PC-9 (cell line): ENCODE measurements at places on chromosomes 7 and 10.

DNA sequence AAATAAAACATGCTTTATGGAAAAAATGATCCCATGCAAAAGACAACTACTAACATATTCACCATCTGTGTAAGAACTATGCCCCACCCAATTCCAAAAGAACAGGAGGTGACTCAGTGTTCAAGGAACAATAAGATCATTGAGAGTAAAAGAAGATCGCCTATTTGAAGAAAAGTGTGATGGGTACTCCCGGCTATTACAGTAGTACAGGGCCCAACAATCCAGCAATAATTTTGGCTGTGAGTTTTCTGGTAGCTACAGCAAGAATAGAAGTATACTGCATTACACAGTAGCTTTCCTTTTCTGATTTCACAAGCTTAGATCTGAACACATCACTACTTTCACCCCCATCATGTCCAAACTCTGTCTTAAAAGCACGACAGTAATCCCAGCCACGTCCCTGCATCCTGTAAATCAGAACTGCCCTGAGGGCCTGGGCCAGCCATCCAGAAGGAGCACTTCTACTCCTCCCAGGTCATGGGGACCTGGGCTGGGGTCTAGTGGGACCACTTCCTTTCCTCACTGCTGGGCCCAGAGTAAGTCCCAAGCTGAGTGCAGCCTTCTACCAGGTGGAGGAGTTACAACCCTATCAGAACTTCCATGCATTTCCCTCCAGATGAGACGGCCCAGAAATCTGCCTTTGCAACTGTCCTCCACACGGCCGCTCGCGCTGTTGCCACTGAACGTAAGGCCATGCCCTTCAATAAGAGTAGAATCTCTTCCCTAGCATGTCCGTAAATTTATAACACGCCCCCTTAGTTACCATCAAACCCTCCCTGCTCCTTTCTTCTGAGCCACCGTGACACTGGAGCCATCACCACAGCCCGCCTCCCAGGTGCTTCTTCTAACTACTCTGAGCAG is 7.9 kb downstream of the ESYT2 start:
- no peaks in the 10 kb centered on the region for H3K27me3 ChIP-seq
- peak overlapping the region; percentile 95 for H3K27ac ChIP-seq
- H3K4me1 ChIP-seq, result peaks cover 85% of the 10 kb centered on the region
- H3K36me3 ChIP-seq, result peaks cover 6% of the 10 kb centered on the region

DNA sequence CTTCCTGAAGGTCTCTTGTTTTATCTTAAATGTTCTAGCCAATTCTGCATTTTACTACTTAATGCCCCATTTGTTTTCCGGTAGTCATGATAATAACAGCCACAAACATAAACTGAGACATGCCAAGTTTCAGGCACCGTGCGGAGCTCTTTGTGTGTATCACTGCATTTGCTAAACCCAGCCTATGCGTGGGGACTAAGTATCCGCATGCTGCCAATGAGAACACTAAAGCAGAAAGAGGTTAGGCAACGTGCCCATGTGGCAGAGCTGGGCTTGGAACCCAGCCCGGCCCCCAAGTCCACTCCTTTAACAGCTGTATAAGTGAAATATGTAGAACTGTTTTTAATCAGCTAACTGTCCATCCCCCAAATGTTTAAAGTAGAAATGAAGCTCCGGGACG is 54.1 kb downstream of the SLIT1 start:
- peaks cover 42% of the 10 kb centered on the region for H3K27me3 ChIP-seq
- no peak overlapping the region for H3K4me3 ChIP-seq
- no peaks in the 10 kb centered on the region for H3K36me3 ChIP-seq

DNA sequence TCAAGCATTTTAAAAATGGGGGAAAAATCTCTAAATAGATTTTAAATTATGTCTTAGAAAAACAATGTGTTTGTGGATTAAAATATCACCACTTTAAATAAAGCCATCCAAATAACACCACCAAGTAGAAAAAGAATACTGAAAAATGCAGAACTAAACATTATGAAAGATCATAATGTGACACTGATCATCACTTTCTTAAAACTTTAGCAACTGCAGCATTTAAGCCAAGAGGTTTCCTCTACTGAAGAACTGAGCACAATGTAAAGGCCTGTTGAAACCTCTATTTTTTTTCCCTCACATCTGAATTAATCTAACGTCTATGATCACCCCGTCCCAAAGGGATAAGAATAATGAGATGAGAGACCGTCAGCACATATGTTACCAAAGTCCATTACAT is 18.6 kb downstream of the MINDY3 start:
- H3K4me1 ChIP-seq, result no peaks in the 10 kb centered on the region

- H3K4me1 ChIP-seq, result no peaks in the 10 kb centered on the region
- H3K27ac ChIP-seq, result no peak overlapping the region
- H3K27me3 ChIP-seq, result no peaks in the 10 kb centered on the region
- no peak for DNase-seq
- no peaks in the 10 kb centered on the region for H3K36me3 ChIP-seq
Observed at GRCh38 chr7:73966062-73966940, 61.7 kb upstream of the ELN start.

DNA sequence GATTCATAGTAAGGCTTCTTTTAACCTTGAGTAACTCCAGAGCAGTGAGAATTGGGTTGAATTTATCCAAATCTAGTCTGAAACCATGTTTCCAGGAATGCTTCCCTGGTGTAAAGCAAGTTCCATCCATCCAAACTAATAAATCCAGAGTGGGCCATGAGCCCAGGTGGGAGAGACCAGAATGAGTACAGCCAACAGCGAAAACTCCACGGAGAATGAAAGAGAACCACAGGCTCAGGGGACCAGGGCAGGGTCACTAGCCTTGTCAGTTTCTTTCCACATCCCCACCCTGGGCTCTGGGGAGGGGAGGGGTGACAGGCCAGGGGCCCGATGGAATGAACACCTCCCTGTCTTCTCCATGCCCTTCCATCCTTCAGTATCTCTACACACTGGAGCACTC is 180.1 kb downstream of the NEURL1 start:
- no peak overlapping the region for H3K27ac ChIP-seq
- H3K4me3 ChIP-seq, result no peak overlapping the region
- H3K36me3 ChIP-seq, result no peaks in the 10 kb centered on the region

GRCh38 chr10:114073395-114074186 is 29.9 kb downstream of the ADRB1 start:
- H3K36me3 ChIP-seq, result no peaks in the 10 kb centered on the region
- no peak overlapping the region for H3K27ac ChIP-seq
- no peak for DNase-seq
- H3K27me3 ChIP-seq, result no peaks in the 10 kb centered on the region

DNA sequence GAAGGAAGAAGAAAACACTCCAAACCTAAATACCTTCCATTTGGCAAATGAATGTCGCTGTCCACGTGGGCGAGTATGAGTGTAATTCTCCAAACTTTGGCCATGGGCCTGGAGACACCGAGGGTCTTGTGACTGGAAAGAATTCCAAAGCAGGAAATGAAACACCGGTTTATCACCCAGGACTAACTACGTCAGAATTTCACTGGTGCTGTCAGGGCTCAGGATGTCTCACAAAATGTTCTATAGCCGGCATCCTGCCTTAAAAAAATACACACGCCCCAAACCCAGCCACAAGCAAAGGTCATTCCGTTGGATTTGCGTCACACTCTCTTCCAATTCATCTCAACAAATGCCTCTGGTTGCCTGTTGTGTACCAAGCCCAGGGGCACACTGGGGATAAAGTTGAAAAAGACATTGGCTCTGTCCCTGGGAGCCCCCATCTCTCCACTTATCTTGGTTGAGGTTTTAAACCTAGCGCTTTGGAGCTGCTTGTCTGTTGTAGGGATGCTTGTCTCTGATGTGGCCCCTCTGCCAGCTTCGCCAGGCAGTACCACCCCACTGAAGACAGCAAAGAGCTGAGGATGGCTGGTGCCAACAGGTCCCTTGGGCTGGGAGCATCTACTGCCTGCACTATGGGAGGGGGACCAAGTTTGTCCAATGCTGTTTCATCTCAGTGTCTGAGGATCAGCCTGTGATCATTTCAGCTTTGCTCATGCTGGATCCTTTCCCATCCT is 31.2 kb downstream of the GSTO2 start:
- H3K4me1 ChIP-seq, result peaks cover 10% of the 10 kb centered on the region
- DNase-seq, result no peak
- H3K27ac ChIP-seq, result no peak overlapping the region

DNA sequence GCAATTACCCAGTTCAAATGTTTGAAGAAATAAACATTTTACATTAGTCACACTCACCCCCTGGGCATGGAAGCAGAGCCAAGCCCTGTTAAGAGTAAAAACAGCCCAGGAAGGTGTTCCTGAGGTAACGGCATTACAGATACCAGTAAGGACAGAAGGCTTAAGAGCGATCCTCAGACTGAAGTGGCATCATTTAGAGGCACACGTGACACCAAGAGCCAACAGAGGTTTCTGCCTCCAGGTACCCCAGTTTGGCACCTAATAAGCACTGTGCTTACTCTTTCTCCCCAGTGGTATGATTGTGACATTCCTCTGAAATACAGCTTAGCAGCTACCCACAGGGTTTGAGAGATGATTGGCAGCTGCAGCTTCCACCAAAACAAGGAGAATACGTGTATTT is 17.2 kb downstream of the MMS19 start:
- H3K27ac ChIP-seq, result peak overlapping the region; percentile 32; the same call in 1 of the 2 replicates
- H3K36me3 ChIP-seq, result no peaks in the 10 kb centered on the region
- H3K27me3 ChIP-seq, result no peaks in the 10 kb centered on the region

DNA sequence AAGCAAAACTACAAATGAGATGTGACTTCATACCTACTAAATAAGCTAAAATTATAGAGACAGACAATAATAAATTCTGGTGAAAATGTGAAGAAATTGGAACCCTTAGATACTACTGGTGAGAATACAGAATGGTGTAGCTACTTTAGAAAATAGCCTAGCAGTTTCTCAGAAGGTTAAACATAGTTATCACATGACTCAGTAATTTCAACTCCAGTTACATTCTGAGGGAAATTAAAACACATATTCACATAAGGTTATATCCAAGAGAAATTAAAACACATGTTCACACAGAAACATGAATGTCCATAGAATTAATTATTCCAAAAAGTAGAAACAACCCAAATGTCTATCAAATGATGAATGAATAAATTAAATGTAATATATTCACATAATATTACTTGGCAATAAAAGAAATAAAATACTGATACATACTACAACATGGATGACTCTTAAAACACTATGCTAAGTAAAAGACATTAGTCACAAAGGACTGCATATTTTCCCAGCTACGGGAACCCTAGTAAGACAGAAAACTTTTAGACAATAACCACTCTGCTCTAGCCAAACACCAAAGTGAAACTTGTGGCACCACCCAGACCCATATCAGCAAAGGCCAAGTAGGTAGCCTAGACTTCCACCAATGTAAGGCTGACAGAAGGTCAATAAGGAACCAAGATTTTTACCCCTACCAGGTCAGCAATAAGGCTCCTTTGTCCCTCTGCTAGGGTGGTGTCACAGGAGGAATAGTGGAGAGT is 25.1 kb downstream of the SLC25A40 start:
- no peaks in the 10 kb centered on the region for H3K27me3 ChIP-seq
- no peak for DNase-seq
- H3K4me1 ChIP-seq, result peaks cover 7% of the 10 kb centered on the region
- H3K27ac ChIP-seq, result no peak overlapping the region

- no peak overlapping the region for H3K4me3 ChIP-seq
- no peaks in the 10 kb centered on the region for H3K4me1 ChIP-seq
- no peaks in the 10 kb centered on the region for H3K27me3 ChIP-seq
- H3K27ac ChIP-seq, result no peak overlapping the region
- peak; percentile 37 for DNase-seq
- H3K36me3 ChIP-seq, result no peaks in the 10 kb centered on the region
Observed at GRCh38 chr10:57338823-57339558, 928.7 kb downstream of the IPMK start.

GRCh38 chr10:16891375-16892313 is 74.4 kb upstream of the RSU1 start:
- peak overlapping the region; percentile 41; the same call in 1 of the 2 replicates for H3K4me3 ChIP-seq
- peaks cover 6% of the 10 kb centered on the region; the same call in 1 of the 2 replicates for H3K27me3 ChIP-seq
- H3K36me3 ChIP-seq, result no peaks in the 10 kb centered on the region
- DNase-seq, result peak; percentile 95

- no peaks in the 10 kb centered on the region for H3K27me3 ChIP-seq
- H3K4me1 ChIP-seq, result no peaks in the 10 kb centered on the region
- no peak for DNase-seq
- no peaks in the 10 kb centered on the region for H3K36me3 ChIP-seq
Observed at GRCh38 chr10:73983096-73984047, 14.5 kb upstream of the VCL start.

- H3K36me3 ChIP-seq, result no peaks in the 10 kb centered on the region
- H3K4me3 ChIP-seq, result no peak overlapping the region
- H3K4me1 ChIP-seq, result peaks cover 48% of the 10 kb centered on the region
- DNase-seq, result no peak
Observed at GRCh38 chr7:142567201-142568075, 181.8 kb upstream of the PRSS1 start.

DNA sequence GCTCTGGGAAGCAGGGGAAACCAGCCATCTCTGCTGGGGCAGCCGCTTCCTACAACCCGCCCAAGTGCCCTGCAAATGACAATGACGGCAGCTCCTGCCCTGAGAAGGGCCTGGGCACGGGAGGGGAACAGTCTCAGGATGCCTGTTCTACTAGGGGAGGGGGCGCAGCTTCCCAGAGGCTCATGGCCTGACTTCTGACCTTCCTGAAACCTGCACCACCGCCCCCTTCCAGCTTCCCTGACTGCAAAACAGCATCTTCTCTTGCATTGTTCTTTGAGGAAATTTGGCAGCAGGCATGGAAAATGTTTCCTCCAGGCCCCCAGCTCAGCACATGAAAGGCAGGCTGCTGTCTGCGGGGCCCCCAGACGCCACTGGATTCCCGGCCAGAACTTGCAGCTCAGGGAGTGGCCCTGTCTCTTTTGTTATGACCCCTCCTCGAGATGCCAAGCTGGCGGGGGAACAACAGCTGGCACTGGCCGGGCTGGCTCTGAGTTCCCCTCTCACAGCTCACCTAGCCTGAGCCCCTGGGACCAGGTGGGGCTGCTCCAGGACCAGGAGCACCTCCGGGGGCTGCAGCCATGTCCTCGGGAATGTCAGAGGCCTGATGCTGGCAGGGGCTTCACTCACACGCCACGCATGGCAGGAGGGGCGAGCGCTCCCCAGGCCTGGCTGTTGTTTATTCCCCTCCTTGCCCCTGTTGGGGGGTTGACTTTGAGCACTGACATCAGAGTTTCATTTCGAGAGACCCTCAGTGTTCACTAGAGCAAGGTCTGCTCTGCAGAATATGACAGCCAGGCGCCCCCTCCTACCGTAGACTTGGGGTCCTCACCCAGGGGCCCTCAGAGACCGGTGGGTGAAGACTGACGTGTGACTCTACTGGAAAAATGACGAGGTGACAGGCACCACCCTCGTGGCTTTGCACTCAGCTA is 62.7 kb downstream of the CALML3 start:
- no peak for DNase-seq
- no peak overlapping the region for H3K27ac ChIP-seq
- H3K36me3 ChIP-seq, result no peaks in the 10 kb centered on the region
- no peaks in the 10 kb centered on the region for H3K27me3 ChIP-seq
- H3K4me3 ChIP-seq, result no peak overlapping the region
